Glomerular endothelial cell (primary cell): ENCODE measurements at places on chromosomes 11 and 22. TPM values are rescaled to one million over a fixed set of nuclear protein-coding genes. Genes with fewer than 3 reads are reported as not detected.

DNA sequence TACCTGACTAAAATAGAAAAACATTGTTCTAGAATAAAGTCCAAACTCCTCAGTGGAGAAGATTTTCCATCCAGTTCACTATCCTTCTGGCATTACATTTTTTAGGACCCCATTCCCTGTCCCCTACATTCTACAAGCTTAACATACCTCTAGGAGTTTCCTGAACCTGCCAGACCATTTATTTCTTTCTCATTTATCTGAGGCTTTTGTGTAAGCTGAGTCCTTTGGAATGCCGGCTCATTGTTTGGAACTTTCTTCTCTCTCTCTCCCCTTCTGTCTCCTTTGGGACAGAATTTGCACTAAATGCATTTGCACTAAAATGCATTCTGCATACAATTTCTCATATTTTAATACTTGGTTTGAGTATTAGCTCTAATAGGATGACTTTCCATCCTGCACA is 393.0 kb upstream of the ANO3 start:
- DNase-seq, result no peak

OLFML1 gene
- total RNA-seq, result not detected in 2 replicates

SPI1 gene
- total RNA-seq, result not detected in 2 replicates

GRCh38 chr22:30731658-30732057 is 37.0 kb downstream of the OSBP2 start:
- no peak for DNase-seq
